ENCODE measurements at places on chromosomes 5 and 9. TPM values are rescaled to one million over a fixed set of nuclear protein-coding genes. Genes with fewer than 3 reads are reported as not detected.

GRCh38 chr5:150000990-150001659, 586 bp downstream of the HMGXB3 start:
- DNase-seq, result peak; percentile 49

- DNase-seq, result peak; percentile 73
Observed at GRCh38 chr5:80569086-80569960, 757 bp downstream of the ANKRD34B start.

- DNase-seq, result no peak
Observed at GRCh38 chr5:170067152-170067551, 38.5 kb upstream of the FOXI1 start.

The TMC1 gene
- 1.2 TPM for polyA plus RNA-seq

- DNase-seq, result no peak
Observed at GRCh38 chr9:137326445-137327065, 24.5 kb upstream of the NRARP start.

The RABL6 gene
- polyA plus RNA-seq, result 60.4 TPM

The FBP2 gene
- polyA plus RNA-seq, result not detected

DNA sequence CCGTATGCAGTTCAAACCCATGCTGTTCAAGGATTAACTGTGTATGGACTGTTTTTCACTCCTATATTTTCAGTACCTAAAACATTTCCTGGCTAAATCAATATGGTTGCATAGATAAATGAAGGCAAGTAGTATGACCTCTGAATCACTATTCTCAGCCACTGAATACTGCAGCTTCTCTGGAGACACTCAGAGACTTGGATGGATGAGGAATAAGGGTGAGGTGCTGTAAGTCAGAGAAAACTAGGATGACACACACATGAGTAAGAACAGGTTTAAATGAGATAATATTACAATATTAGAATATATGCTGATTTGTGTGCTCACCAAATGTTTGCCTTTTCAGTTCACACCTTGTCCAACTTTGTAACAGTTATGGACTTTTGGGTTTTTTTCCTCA, 26.0 kb upstream of the ANXA1 start:
- no peak for DNase-seq

GRCh38 chr9:16715404-16715803, 155.1 kb downstream of the BNC2 start:
- no peak for DNase-seq

- DNase-seq, result no peak
Observed at GRCh38 chr9:118521261-118521660, 817.1 kb downstream of the TLR4 start.

DNA sequence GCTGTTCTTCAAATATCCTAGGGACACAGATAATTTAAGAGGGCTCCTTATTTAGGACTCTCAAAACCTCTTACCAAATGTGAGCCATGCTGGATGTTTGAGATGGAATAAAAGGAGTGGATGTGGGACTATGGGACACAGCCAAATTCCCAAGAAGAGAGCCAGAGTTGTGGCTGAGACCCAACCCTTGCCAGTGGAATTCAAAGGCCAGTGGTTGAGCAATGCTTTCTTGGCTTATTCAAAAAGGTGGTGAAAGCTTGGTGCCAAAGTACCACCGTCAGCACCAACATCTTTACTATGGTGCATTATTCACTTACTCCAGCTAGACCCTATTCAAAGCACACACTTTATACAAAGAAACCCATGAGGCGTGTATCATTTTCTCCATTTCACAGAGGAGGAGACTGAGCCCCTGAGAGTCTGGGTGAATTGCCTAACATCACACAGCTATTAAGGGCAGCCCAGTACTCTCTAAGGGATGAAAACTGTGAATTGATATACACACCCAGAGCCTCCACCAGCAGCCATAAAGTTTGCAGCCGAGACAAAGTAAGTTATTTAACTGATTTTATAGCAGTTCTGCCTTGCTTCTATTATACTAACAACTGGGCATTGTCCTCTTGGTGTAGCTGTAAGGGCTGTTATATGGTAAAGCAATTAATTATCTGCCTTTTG, 391.7 kb downstream of the ACTL7B start:
- no peak for DNase-seq

DNA sequence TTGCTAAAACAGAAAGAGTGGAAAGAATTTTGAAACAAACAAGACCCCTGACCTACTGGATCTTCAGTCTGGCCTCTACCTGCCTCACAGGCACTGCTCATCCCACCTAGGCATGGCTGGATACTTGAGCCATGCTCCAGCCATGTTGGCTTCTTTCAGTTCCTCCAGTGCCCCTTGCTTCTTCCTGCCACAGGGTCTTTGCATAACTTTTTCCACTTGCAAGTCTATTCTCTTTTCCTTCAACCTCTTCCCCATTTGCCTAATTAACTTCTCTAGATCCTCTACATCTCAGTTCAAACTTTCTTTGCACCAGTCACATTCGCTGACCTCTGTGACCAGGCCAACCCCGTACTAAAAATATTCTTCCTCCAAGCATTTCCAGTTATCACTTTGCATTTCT, 50.4 kb downstream of the STARD4 start:
- no peak for DNase-seq

- peak; percentile 73 for DNase-seq
Observed at GRCh38 chr5:38994324-38994927, 79.8 kb downstream of the RICTOR start.

DNA sequence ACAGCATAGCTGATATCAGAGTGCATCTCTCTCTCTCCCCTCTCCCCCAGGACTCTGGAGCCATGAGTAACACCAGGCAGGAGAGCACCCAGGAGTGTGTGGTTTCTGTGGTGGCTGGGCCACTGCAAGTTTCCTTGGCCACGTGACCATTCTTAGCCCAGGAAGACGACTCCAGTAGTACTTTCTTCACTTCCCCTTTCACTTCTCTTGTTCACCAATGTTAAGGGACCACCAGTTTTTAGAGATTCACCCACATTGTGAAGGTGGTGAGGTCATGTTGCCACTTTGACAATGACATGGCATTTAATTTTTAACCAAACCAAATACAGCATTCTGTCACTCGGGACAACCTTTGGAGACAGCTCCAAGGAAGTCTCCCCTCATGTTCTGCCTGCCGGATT, 17.9 kb upstream of the DAPK1 start:
- no peak for DNase-seq

DNA sequence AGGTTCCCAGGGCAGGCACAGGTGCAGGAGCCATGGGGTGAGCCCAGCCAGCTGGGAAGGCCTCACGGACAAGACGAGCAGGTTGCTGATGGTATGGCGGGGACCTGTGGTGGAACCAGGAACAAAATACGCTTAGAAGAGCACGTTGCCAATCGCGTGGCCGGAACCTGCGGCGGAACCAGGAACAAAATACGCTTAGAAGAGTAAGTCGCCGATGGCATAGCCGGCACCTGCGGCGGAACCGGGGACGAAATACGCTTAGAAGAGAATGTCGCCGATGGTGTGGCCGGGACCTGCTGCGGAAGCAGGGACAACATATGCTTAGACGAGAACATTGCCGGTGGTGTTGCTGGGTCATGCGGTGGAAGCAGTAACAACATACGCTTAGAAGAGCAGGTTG, 23.5 kb upstream of the SPATA31E1 start:
- DNase-seq, result no peak

- peak; percentile 62 for DNase-seq
Observed at GRCh38 chr9:126667190-126668055, 53.7 kb downstream of the LMX1B start.

The FSD1L gene
- 1.4 TPM for polyA plus RNA-seq

GRCh38 chr9:134809826-134810225, 70.8 kb upstream of the FCN2 start:
- DNase-seq, result no peak

The AGTPBP1 gene
- polyA plus RNA-seq, result 4.1 TPM

GRCh38 chr5:153988510-153988909, 50.2 kb downstream of the FAM114A2 start:
- no peak for DNase-seq

DNA sequence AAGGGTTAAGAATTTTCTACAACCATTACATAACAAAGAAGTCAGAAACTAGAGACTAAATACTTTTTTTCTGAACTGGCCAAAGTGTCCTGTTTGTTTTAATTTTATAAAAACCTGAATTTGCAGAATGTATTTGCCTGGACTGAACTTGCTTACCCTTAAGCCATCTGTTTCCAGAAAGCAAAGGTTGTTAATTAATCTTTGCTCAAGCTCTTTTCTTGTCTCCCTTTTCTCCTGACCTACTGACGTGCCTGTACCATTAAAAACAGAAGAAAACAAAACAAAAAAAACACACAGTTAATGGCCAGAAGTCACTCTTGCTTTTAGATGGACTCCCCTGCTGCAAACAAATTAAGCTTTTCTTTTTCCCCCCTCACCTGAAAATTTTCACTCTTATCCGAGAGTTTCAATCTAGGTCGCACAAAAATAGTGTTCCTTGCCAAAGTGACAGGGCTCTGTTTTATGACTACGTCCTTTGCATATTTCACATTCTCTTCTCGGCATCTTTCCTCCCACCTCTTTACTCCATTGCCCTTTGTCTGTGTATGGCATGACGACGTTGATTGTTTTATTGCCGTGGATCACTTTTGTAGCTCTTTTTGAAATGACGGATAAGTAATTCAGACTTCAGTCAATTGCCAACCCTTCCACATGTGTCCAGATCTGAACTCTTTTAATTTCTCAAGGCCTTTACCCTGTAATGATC, 333.8 kb upstream of the GRIN3A start:
- peak; percentile 59 for DNase-seq

The CDKN2B-AS1 gene
- polyA plus RNA-seq, result not detected

- DNase-seq, result no peak
Observed at GRCh38 chr9:105639936-105640335, 22.3 kb upstream of the TAL2 start.

DNA sequence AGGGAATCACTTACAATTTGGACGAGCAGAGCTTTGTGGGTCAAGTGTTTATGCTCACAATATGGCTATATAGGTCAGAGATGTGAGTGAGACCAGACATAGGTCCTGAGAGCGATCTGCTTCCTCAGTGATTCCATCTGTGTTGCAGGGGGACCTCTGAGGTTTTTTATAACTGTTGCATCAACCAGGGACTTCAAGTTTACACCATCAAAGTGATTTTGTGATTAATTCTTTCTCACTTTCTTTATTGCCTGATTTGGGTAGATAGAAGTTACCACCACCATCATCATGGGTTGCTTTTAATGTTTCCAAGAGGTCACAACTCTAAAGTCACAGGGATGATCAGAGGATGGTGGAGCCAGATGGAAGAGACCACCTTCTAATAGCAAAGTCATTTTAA, 7.0 kb upstream of the MTAP start:
- DNase-seq, result no peak

GRCh38 chr5:31561946-31562345, 29.8 kb downstream of the C5orf22 start:
- no peak for DNase-seq

- no peak for DNase-seq
Observed at GRCh38 chr5:103450333-103451061, 112.1 kb downstream of the NUDT12 start.

The TAF1L gene
- polyA plus RNA-seq, result not detected

GRCh38 chr9:114720086-114720676, 38.2 kb upstream of the TEX48 start:
- no peak for DNase-seq

GRCh38 chr9:95459851-95460517, 56.8 kb downstream of the PTCH1 start:
- no peak for DNase-seq

The HAND1 gene
- not detected for polyA plus RNA-seq

- DNase-seq, result no peak
Observed at GRCh38 chr5:43947935-43948334, 345.0 kb downstream of the NNT start.

DNA sequence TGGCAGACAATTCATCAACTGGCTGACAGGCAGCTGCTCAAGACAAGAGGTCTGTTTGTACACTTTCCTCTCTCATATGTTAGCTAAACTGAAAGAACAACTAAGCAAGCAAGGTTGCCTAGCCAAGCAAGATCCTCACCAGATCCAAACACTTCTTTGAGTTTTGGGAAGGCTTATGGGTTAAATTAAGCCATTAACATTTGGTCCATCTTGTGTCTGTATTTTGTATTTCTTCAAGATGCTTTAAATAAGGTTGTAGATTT, 170.4 kb upstream of the RAI14 start:
- DNase-seq, result no peak

DNA sequence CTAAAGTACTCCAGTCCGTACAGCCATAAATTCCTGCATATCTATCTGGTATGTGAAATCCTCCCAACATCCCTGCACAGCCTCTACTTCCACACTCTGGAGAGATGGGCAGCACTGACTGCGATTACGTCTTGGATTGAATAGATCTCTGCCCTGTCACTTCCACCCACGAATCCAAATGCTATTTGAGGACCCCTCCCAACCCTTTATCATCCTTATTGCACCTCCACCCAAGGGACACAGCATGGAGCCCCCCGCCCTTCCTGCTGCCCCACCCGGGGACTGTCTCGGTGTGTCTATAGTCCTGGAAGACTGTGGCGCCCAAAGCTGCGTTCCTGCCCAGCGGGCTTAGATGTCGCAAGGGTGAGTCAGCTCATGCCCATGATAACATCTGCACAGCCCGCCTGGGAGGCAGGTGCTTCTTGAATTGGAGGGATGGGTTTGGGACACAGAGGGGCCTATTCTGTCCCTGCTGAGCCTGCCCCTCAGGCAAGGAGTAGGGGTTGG, 105.7 kb upstream of the HAND1 start:
- DNase-seq, result no peak

The LMBRD2 gene
- 4.0 TPM for polyA plus RNA-seq

The SNCAIP gene
- polyA plus RNA-seq, result 0.82 TPM

The SH2D3C gene
- polyA plus RNA-seq, result 13.7 TPM

GRCh38 chr9:76603931-76604570, 145.1 kb downstream of the GCNT1 start:
- no peak for DNase-seq

DNA sequence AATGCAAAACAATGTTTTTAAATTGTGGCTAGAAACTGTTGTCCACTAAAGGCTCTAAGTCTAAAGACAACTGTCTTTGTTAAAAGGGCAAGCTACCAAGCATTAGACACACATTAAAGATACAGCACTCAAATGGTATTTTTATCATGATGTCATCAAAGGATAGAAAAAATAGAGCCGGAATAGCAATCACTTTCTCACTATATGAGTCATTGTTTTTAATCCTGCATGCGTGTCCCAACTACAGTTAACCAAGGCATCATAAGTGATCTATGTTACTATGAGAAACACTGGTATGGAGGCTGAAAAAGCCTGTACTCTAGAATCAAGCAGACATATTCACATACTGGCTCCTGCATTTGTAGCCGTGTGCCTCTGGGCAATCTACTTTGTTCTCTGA, 1.9 kb upstream of the PJA2 start:
- no peak for DNase-seq

The ENTREP1 gene
- polyA plus RNA-seq, result 7.5 TPM

- no peak for DNase-seq
Observed at GRCh38 chr9:89448381-89448780, 49.5 kb downstream of the SEMA4D start.

DNA sequence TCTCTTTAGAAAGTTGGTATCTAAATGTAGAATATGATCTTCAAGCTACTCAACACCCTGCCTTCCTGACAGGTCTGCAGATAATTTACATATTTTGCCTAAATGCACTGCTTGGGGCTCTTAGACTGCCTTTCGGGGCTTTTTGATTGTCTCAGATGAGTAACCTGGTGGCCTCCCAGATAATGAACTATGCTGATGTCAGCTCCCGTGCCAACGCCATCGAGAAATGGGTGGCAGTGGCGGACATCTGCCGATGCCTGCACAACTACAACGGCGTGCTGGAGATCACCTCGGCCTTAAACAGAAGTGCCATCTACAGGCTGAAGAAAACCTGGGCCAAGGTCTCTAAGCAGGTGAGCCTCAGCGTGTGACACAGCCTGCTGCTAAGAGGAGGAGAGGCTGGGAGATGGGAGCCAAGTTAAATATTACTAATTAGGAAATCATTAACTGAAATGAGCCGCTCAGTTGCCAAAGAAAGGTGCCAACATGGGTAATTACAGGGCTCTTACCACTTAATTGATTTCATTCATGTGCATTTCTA, 20.8 kb upstream of the CKMT2 start:
- no peak for DNase-seq

All from kidney (tissue), 22 donors.